ENCODE measurements at places on chromosomes 16 and 17.

- DNase-seq, result no peak
These were observed 6.2 kb downstream of the RAB40B start for GRCh38 chr17:82692268-82692667.

DNA sequence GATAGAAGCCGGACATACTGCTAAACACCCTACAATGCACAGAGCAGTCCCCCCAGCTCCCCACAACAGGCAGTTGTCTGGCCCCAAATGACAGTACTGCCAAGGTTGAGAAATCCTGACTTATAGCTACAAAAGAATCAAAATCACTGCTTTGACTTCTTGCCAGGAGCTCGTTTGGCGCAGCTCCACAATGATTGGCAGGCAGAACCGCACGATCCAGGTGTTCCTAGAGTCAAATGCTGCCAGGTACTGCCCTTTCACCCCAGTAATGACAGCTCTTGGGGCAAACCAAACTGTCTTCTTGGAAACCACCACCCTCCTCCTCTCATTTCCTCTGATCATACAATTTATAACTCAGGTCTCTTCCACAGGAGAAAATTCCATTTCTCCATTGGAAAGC, 2.2 kb upstream of the TMC5 start:
- no peak for DNase-seq

DNA sequence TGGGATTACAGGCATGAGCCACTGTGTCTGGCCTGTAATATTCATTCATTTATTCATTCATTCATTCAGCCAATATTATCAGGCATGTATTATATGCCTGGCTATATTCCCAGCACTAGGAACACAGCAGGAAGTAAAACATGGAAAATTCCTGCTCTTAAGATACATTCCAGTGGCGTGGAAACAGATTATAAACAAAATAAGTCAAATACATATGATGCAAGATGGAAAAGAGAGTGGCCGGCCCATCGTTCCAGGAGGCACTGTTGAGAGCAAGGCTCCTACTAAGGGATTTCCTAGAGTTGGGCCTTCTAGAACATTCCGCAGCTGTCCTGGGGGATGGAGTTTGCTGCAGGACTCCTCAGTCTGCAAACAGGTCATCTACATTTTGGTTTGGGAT, 17.7 kb downstream of the ADCY9 start:
- DNase-seq, result no peak

GRCh38 chr17:14840616-14841231, 424.4 kb downstream of the PMP22 start:
- no peak for DNase-seq

DNA sequence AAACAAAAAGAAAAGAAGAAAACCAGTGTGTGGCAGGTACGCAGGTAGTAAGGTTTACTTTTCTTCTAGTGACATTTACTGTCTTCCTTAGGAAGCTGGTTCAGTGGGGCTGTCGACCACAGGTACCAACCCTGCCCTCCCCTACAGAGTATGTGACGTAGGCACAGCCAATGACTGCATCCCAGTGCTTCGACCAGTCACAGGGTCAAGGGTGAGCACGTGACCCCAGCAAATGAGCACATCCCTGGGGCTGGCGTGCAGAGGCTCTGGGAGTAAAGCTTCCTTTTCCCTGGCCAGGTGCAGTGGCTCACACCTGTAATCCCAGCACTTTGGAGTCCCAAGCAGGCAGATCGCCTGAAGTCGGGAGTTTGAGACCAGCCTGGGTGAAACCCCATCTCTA, 38.9 kb upstream of the PLCG2 start:
- no peak for DNase-seq
